NCI-H748 treated with DMSO at 0.1 percent for 48 hours (cell line): ENCODE measurements at places on chromosomes 4 and X.

DNA sequence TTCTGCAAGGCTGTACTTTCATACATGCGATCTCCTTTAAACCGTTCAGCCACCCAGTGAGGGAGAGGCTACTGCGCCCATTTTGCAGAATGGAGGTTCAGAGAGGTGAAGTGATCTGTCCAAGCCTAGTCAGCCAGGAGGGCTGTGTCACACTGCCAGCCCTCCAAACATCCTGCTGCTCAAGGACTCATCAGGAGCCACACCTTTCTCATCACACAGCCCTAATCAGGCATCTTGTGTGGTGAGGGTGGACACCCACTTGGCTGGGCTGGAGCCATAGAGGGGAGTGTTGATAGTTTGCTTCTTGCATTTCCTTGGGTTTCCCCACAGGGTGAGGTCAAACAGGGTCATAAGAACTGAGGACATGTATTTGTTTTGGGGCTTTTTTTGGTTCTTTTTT is 5.4 kb upstream of the CXCR3 start:
- DNase-seq, result no peak

- DNase-seq, result no peak
Measured at GRCh38 chr4:174600391-174600790, 78.1 kb upstream of the HPGD start.

GRCh38 chrX:101550751-101551379 is 518 bp downstream of the ARMCX1 start:
- peak; percentile 27 for DNase-seq

DNA sequence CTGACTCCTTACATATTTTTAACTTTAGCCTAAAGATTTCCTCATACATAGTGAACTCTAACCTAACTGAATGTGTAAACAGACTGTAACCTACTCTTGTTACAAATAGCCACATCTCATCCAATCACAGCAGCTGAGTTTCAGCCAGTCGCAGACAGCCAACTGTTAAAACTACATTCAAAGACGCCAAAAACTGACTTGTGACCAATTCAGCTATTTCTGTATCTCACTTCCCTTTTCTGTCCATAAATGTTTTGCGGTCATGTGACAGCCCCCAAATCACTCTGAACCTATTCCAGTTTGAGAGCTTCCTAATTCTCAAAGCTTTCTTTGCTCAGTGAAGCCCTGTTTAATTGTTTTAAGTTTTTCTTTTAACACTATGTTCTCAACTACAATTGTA is 2731.9 kb downstream of the ARAP2 start:
- DNase-seq, result no peak

DNA sequence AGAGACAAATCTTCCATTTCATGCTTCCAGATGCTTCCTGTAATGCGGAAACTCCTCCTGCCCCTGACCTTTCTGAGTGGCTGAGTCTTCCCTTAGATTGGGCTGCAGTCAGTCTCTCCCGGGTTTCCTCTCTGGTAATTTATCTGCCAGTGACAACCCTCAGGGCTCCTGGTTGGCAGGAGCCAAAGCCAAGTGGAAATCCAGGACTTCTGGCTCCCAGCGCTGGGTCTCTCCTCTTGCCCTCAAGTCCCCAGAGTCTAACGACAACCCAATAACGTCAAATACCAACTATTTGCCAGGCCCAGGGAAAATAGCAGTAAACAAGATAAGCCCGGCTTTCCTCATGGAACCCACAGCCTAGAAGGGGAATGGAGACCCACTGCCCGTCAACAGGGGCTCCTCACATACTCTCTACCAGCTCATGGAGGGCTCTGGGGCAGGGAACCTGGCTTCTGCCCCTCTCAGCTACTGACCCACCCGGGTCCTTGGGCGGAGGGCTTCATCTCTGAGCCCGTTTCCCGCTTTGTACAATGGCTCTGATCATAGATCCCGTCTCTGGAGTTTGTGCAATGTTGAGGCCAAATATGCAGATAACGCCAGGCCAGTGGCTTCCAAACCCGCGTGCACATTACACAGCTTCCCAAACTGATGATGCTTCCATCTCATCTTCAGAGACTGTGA is 1.1 kb upstream of the TBC1D14 start:
- DNase-seq, result no peak

- DNase-seq, result no peak
Measured at GRCh38 chr4:169668069-169668721, 47.8 kb downstream of the CLCN3 start.

DNA sequence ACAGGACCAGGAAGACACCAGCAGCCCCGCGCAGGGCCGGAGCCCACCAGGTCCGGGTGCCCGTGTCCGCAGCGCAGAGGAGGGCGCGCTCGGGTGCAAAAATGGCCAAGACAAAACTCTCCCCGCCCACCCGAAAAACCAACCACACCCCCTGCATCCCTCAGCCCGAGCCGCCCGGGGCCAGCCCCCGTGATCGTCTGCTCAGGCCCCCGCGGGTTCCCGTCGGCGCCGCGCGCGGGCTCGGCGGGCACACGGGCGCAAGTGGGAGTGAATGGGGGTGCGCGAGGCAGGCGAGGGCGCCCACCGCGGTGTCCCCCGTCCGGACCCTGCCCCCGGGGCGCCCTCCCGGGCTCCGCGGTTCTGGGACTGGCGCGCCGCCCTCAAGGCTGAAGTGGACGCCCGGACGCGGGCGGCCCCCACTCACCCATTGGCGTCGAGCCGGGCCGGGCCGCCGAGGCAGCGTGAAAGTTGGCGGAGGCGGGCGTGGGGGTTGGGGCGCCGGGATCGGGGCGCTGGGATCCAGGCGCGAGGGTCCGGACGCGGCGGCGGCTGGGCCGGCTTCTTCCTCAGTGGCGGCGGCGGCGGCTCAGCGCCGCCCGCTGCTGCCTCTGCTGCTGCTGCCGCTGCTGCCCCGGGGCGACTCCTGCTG is 393 bp downstream of the SH3KBP1 start:
- DNase-seq, result no peak
